CD4-positive, CD25-positive, alpha-beta regulatory T cell (primary cell): ENCODE measurements at places on chromosomes 3 and 15.
A peak's percentile ranks its signal among the peaks of the same experiment; 100 is the strongest.

GRCh38 chr3:174822320-174822719 is 36.8 kb upstream of the NAALADL2 start:
- no peak for DNase-seq

DNA sequence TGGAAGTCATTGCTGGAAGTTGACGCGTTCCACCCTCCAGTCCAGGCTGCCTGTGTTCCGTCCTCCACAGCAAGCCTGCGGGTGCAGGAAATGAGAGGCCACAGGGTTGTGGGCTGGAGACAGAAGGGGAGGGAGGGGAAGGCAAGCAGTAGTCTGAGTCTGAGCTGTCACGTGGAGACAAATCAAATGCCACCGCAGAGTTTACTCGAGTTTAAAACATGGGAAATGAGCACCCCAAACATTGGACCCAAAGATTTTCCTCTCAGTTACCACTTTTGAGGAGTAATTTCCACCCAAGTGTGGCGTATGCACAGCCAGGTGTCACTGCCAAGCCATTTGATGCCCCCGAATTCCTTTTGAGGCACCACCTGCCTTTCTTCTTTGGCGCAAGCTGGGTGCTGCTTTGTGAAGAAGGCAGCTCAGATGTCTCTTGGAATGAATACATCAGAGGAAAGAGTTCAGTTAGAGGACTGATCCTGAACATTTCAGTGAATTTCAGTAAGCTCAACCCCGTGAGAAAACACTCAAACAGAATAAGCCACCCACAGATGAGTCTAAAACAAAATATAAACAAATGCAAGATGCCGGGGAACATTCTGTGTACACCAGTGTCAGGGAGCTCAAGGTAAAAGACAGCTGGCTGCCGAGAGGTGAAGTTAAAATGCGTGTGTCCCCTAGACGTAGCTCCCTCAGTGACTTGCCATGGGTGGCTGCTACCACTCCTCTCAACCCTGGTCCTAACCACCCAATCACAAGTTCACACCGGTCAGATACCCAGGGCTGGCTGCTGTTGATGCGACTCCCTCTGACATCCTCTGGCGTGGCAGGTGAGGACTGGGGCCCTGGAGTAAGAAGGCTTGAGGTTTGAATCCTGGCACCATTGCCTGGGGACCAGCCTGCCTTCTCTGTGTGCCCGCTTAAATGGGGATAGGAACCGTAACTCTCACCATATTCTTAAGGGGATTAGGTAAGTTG is 203.8 kb downstream of the UACA start:
- peak; percentile 70 for DNase-seq

DNA sequence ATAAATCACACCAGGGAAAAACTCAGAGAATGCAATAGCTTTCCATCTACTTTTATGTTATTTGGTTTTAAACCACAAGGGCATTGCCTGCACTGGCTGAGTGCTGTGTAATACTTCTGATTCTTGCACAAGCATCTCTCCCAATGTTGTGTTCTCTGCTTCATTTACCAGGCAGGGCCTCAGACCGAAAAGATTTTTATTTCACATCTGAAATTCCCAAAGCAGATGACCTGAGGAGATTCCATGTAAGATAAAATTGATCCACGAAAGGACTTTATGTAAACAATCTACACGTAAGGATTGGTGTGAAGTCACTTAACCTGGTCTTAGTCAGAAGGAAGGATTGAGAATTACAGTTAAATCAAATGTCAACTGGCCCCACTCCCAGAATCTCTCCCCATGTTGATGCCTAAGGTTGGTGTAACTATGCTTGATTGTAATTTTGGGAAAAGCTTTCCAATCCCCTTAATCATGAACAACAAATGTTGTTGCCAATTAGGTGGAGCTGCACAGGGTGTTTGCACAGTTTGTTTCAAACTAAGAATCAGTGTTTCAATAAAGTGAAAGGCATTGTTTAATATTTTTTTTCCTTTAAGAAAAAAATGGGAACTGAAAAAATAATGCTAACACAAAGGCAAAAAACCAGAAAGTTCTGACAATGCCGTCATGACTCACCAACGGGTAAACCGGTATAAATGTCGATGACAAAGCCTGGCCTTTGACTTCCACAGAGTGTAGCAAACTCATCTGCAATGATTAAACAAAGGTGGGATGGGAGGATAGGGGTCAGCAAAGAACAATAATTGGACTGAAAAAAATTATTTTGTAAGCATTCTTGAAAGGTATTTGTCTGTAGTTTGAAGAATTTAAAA is 128.6 kb downstream of the DUT start:
- DNase-seq = no peak

DNA sequence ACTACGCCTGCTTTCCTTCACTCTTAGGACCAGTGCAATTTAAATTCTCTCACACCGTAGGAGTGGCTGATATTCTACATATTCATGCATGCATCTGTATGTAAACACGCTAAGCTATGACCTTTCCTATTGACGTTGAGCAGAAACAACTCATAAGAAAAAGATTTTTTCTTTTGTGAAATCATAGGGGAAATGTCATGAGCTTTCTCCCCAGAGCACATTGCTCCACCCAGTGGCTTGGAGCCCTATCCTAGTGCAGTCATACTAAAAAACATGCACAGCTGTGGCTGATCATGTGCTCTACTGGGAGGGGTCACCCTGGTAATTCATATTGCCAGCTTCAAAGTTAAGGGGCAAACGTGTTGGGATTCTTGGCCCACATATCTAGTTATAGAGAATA is 1.8 kb upstream of the MESD start:
- no peak for DNase-seq

DNA sequence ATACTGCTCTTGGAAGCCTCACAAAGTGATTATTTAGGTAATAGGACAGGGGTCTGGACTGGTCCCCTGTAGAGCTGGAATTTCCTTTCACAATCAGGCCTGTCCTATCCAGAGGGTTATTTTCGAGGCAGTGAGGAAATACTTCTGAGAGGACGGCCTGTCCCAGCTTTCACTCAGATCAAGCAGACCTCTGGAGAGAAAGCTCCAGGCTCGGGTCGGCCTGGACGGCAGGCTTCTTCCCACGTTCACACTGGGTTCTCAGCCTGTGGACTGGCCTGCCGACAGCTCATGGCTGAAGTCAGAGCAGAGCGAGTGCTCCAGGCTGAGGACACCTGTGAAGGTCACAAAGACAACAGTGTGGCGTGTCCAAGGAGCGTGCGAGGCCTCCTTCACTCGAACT is 405.3 kb downstream of the VPS13C start:
- DNase-seq = no peak
